H9 (cell line): ENCODE measurements at places on chromosomes 1 and 21.

- DNase-seq = no peak
Measured at GRCh38 chr1:152162792-152163463, 3.9 kb upstream of the RPTN start.

DNA sequence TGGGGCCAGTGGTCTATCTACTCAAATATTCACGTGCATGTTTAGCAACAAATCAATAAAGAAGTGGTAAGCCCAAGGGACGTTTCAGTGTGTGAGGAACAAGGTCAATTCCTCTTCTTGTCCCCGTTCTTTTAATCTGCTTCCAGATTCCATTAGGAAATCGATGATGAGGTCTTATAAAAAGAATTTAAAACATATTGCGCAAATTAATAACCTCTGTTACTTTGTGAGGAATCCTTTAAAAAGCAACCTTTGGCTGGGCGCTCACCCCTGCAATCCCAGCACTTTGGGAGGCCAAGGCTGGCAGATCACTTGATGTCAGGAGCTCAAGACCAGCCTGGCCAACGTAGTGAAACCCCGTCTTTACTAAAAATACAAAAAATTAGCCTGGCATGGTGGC lies 113.0 kb upstream of the TMPRSS2 start:
- no peak for DNase-seq

DNA sequence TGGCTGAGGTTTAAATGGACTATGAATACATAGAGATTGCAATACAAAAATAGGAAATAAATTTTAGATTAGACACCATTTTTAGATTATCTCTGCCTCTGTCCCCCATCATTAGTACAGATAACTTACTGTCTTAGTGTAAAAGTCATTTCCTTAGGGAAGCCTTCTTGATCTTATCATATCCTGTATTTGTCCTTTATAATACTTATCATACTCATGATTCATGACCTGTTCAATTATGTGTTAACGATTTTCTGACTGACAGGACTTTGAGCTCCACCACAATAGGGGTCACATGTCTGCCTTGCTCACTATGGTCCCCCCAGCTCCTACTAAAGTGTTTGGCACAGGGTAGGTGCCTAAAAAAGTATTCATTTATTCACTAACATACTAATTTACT lies 14.6 kb downstream of the TEX38 start:
- no peak for DNase-seq

DNA sequence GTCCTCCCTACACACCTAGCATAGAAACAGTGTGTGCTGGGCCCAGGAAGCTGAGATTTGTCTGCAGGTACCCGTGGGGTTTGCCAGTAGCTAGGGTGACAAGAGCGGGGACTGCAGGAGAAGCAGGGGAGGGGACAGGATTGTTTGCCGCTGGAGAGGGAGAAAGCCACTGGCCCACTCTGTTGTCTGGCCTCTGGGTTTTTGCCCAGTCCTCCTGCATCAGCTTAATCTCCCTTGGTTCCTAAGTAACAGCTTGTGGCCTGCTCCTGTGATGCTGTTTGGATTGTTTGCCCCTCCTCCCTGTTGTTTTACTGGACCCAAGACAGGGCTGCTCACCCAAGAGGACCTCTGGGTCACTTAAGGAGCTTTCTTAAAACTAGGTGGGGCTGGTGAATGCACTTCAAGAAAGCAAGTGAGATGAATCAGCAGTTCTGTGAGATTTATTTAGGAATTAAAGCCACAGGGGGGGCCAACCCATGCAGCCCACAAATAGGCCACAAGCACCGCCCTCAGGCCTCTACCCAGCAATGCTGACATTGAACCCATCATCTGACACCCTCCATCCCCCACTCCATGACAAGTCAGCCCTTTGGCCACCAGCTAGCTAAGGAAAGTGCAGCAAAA lies 142.8 kb downstream of the ZZZ3 start:
- DNase-seq = no peak

DNA sequence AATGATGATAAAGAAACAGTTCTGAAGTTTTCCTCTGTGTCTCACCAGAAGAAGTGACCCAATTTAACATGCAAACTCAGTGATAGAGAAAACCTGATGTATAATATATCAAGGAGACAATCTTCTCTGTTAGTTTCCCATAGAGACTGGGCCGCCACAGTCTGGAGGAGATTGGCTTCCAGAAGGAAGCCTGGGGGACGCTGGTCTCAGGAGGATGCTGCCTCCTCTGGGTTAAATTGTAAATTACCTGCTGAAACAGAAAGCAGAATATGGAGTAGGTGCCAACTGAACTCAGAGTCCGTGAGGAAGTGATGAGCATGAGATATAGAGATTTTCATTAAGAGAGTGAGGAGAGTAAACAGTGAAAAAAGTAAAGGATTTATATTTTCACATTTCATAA lies 15.8 kb downstream of the OR14I1 start:
- no peak for DNase-seq

DNA sequence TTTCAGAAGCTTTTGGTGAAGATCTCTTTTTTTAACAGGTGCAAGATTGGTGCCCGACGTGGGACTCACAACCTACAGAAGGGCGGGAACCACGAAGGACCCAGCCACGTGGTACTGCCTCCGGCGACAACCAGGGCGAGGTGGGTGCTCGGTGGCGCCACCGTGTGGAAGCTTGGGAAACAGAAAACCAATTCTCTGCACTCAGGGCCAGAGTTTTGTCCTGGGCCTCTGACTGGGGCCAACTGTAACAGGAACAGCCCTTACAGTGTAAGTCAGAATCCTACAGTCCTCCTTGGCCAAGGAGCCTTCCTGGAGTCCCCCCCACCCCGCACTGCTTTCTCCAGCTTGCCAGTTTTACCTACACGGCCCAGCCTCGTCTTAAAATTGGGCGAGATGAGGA lies 11.6 kb upstream of the S100A7A start:
- DNase-seq = peak; percentile 73

- no peak for DNase-seq
Measured at GRCh38 chr21:15825700-15826099, 95.9 kb downstream of the USP25 start.

- DNase-seq = no peak
Measured at GRCh38 chr1:69263921-69264391, 303.8 kb upstream of the LRRC7 start.

DNA sequence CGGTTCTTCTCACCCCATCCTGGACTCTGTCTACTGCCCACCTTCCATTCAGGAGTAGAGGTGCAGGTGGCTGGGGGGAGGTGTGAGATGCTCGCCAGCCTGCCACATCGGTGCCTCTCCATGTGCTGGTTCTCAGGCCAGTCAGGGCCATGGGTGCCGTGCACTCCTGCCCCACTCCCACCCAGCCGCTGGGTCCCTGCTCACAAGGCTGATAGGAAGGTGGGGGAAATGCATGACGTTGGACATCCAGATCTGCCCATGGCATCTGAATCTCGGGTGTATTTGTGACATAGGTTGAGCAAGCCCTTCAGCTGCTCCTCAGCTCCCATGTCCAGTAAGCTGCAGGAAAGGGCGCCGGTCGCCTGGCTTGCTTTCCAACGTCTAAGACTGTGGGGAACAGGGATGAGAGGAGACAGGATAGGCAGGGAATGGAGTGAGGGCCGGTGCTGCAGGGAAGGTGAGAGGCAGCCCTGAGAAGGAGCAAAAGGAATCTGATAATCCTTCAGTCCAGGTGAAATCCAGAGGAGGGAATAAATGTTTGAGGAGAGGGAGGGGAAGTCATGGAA lies 11.8 kb downstream of the S100A7A start:
- DNase-seq = peak; percentile 12

- DNase-seq = no peak
Measured at GRCh38 chr1:242201090-242201489, 202.2 kb upstream of the MAP1LC3C start.

GRCh38 chr1:121414905-121415304 lies 230.1 kb downstream of the SRGAP2C start:
- no peak for DNase-seq

DNA sequence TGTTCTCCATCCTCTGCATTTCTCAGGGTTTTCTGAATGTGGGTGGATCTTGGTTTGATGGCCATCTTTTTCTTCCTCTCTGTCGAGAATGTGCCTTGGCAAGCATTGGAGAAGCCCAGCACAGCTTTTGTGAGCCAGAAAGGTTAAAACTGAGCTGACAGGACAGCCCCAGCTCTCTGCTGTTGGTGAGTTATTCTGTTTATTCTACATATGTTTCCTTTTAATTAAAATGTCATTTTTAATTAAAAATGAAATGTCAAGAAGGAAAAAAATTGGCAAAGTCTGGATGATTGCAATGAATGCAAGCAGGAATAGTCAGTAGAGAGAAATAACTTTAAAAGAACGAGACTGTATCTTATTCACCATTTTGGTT lies 325.8 kb downstream of the PTBP2 start:
- no peak for DNase-seq

DNA sequence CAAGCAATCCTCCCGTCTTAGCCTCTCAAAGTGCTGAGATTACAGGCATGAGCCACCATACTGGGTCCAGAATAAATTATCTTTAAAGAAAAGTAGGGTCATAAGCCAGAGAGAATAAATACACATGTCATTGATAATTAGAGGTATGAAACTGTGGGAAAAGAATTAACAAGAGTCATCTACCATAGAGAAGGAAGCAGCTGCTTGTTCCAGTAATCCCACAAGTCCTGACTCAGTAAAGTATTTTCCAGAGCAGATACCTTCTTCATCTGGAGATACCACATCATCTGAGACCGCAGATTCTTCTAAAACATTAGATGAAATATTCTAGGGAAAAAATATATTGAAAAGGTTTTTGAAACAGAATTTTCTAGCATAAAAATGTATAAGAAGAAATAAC lies 55.7 kb downstream of the USP1 start:
- no peak for DNase-seq

DNA sequence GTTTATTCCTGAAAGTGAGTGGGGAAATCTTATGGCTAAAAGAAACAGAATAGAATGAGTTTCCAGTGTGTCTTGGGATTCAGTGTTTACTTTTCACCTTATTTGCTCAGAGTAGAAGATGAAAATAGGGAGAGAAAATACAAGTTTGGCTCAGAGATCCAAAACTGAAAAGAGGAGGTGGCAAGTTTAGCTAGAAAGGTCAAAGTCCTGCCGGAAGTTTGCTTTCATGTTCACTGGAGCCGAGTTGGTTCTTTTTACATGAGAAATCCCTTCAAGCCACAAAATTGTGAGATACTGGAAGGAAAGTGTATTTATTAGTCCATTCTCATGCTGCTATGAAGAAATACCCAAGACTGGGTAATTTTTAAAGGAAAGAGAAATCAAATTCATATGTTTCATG lies 604.6 kb downstream of the MRPL39 start:
- no peak for DNase-seq

DNA sequence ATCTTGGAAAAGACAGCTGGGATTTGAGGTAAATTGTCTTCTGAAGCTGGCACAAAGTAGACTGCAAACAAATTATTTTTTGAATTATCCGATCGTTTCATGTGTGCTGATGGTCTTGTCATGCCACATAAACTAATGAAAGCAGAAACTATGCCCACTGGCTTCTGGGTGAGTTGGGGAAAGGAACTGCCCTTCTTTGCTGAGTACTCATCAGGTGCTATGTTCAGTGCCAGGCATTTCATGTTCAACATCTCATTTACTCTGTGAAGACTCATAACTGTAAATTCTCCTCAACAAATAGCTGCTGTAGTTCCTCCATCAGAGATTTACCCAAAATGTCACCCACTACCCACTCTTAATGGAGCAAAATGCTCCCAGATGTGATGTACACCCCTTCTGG lies 1.2 kb downstream of the TRIT1 start:
- DNase-seq = no peak

DNA sequence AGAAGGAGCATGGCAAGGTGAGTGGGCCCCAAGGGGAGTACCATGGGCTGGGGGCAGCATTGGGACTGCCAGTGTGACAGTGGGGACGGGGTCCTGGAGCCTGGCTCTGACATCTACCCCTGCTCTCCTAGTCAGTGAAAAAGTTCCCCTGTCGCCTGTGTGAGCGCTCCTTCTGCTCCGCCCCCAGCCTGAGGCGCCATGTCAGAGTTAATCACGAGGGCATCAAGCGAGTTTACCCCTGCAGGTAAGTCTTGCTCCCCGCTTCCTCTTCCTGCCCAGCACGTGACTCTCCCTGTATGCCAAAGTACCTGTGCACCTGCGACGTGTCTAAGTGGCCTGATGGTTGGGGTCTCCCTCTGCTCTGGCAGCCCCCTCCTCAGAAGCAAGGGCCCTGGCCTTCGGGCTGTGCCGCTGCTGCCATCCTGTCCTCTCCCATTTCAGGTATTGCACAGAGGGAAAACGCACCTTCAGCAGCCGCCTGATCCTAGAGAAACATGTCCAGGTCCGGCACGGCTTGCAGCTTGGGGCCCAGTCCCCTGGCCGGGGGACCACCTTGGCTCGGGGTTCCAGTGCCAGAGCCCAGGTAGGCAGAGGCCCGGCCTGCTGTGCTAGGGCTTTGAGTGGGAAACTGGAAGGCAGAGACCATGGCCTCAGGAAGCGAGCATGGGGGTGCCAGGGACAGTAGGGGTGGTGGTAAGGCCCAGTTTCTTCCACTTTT lies 8.1 kb downstream of the ZNF687 start:
- no peak for DNase-seq

DNA sequence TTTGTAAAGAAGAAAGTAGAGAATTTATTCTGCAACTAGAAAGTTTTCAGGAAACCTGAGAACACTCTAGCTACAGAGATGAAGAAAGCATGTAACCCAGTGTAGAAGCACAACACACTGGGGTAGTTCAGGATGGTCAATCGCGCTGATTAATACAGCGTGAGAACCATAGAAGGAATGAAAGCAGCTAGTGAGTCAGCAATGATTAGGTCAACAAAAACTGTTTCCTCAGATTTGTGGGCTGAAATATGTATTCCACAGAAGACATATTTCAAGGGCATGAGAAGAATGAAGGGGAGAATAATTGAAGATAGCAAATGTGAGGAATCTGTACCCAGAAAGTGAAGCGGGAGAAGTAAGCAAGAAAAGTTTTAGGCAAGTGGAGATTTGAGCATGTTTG lies 97.8 kb upstream of the ADGRL2 start:
- DNase-seq = no peak

- DNase-seq = no peak
Measured at GRCh38 chr1:3249631-3250501, 180.9 kb downstream of the PRDM16 start.

GRCh38 chr1:30466026-30466425 lies 257.4 kb downstream of the MATN1 start:
- DNase-seq = no peak

- no peak for DNase-seq
Measured at GRCh38 chr1:72678683-72679082, 396.3 kb upstream of the NEGR1 start.

DNA sequence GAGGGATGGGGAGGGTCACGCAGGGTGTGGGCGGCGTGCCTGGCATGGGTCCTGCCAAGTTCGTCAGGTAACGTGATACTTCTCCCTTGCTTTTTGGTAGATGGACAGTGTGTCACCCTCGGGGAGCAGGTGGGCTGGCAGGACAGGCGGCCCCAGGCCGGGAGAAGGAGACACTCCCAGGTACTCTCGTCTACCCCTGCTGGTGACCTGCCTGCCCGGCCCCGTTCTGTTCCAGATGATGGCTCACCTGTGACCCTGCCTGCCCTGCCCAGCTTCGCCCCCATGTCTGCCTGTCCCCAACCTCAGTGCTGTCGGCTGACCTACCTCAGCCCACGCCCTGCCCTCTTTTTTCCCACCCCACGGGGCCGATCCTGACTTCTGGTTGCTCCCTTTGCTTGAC lies 144.7 kb downstream of the PCBP3 start:
- no peak for DNase-seq
